ENCODE measurements at places on chromosomes 12 and 14.

DNA sequence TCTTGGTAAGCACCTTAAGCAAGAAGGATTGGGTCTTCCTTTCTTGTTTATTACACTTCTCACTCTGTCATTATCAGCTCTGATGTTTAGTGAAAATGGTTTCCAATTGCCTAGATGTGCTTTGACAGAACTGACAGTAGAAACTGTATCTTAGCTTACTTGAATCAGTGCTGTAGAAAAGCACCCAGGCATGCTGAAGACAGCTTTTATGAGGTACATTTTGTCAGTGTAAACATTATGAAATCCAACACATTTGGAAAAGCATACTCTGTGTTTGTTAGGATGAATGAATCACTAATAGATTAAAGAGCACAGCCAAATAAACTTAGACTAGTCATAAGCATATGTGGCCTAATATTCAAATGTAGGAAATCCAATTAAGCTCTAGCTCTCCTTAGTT is 290.2 kb upstream of the NPAS3 start:
- no peak for DNase-seq

DNA sequence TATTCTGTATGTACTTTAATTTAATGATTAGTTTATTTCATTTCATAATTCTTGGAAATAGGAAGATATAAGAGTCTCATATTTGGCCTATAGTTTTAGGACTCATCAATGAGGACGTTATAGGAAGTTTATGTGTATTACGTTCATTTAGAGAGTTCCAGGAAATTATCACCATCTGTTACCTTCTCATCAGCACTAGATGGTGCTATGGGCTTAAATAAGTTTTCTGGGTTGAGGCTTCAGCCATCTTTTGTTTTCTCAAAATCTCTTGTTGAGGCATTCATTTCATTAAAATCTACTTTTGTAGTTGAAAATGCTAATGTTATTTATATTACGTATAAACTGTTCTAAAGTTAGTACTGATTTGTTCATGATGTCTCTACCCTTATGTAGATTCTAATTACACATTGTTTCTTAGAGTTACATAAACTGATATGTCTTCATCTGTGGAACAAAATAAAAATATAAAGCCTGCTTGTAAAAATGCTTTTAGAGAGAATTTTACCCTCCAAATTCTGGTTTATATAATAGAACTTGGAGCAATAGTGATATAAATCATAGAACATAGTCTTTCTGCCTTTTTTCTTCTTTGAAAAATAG is 89.2 kb downstream of the CFAP54 start:
- DNase-seq: peak; percentile 75

- DNase-seq: no peak
Observed at GRCh38 chr14:31400031-31400638, 20.2 kb downstream of the HEATR5A start.

- peak; percentile 41 for DNase-seq
Observed at GRCh38 chr12:121581686-121582429, 1.0 kb upstream of the KDM2B start.

GRCh38 chr12:26803552-26803951 is 29.4 kb downstream of the ITPR2 start:
- no peak for DNase-seq

DNA sequence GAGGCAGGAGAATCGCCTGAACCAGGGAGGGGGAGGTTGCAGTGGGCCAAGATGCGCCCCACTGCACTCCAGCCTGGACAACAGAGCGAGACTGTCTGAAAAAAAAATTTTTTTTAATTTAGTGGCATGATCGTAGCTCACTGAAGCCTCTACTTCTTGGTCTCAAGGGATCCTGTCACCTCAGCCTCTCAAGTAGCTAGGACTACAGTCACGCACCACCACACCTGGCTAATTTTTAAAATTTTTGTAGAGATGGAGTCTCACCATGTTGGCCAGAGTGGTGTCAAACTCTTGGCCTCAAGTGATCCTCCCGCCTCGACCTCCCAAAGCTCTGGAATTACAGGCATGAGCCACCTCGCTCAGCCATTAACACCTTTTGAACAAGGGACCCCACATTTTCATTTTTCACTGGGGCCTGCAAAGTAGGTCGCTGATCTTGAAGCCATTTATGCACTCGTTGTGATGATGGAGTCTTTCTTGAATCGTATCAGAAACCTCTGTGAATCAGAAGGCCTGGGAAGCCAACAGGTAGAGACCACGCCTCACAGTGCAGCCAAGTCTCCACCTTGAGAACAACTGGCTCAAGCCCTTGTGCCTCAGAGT is 5.9 kb downstream of the HCAR1 start:
- no peak for DNase-seq

DNA sequence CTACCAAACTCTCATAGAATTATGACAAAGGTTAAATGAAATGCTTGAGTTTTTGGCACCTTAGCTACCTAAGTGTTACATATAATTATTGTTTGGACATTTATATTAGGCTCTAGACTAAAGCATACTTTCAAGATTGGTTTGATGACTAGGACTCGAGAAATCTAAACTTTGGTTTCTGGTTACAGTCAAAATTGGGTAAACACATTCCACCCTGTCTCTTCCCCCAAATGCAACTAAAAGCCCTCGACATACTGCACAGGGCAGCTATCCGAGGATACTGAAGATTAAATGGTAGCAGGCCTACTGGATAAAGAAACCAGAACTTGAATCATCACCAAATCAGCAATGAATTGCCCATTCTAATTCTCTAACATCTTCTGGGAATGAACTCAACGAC is 369.1 kb downstream of the PRKD1 start:
- DNase-seq: no peak

- no peak for DNase-seq
Observed at GRCh38 chr12:56389412-56389811, 26.8 kb upstream of the APOF start.

- no peak for DNase-seq
Observed at GRCh38 chr12:98137278-98137677, 378.1 kb upstream of the TMPO start.

Measured in NCI-H526 (cell line).